LNCaP clone FGC (cell line): ENCODE measurements at places on chromosomes 7 and 10.

DNA sequence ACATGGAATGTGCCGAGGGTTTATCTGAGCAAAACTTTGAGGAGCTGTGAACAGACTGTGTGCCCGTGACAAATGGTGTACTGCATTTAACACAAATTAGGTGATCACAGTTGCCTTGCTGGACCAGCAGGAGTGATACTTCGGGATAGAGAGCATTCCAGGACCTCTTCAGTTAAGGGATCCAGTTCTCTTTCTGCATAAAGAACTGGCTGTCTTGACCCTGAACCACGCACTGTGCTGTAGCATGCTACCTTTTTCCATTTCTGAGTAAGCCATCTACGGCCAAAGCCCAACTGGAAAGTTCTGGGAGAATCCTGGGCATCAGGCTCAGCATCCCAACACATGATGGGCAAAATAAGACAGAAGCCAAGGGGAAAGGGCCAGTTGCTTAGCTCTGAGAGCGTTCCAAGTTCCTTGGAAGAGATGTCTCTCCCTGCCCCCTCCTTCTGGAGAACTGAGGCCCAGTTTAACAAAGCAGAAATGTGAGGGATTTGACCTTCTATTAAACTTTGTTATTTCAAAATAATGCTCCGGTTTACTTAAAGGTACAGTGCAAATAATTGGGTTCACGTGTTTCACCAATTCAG, 37.9 kb upstream of the ADD3 start:
- no peak for DNase-seq

GRCh38 chr10:117439243-117439912, 64.1 kb upstream of the PDZD8 start:
- no peak for DNase-seq

DNA sequence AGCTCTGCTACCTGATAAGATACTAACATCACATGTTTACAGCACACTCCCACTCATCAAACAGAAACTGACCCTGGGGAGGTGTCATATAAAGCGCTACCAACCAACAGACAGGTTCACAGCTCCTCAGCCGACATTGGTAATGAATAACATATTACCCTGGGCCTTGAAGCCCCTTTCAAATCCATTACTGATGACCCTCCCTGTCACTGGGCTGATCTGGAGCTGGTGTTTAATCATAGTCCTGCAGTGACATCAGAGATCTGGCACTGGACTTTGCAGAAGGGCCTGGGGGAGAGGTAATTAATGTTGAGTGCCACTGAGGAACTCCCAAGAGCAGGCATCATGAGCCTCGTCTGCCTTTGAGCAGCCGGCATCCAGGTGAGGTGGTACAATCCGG, 306.5 kb upstream of the NFE2L3 start:
- DNase-seq: no peak

GRCh38 chr10:89120931-89121763, 86.0 kb downstream of the CH25H start:
- DNase-seq: no peak

DNA sequence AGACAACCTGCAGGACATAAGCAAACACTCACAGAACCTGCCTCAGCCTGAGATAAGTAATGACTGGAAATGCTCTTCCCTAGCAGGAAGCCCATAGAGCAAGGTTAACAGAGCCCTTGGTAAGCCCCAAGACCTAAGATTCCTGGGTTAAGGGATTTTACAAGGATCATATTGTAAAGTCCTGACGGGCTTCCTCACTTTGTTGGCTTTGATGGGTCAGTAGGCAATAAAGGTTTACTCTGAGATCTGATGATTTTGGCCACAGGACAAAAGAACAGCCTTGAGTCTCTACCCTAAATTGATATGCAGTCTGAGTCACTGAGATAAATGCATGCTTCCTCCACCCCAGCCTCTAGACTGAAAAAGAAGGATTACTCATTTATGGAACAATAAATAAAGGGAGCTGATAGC, 270.8 kb downstream of the HTR7 start:
- peak; percentile 40 for DNase-seq
